Mucosa of gallbladder (tissue), 1 donor: ENCODE measurements at places on chromosomes 11 and 22. TPM values are rescaled to one million over a fixed set of nuclear protein-coding genes. Genes with fewer than 3 reads are reported as not detected.

The ATG13 gene
- total RNA-seq: 91.0 TPM

GRCh38 chr11:117900121-117900648, 23.7 kb upstream of the FXYD6 start:
- DNase-seq: no peak

The SLC5A12 gene
- 0.26 TPM for total RNA-seq

DNA sequence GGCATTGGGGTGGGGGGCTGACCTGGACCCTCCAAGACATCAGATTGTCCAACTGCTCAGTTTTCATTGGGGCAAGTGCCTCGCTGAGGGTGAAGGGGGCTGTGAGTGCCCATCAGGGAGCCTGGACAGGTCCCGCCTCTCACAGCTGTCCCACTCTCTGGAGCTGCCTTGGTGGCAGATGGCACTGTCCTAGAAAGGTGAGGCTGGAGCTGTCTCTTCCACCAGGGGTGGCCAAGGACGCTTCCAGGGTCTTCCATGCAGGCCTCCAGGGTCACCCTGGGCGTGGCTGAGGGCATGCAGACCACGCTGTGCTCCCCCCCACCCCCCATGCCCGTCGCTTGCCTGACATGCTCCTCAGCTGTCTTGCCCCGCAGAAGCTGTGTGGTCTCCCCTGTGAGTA, 53.5 kb upstream of the CCDC188 start:
- no peak for DNase-seq

The KIRREL3 gene
- total RNA-seq: 0.66 TPM

The KRTAP5-8 gene
- total RNA-seq: not detected

DNA sequence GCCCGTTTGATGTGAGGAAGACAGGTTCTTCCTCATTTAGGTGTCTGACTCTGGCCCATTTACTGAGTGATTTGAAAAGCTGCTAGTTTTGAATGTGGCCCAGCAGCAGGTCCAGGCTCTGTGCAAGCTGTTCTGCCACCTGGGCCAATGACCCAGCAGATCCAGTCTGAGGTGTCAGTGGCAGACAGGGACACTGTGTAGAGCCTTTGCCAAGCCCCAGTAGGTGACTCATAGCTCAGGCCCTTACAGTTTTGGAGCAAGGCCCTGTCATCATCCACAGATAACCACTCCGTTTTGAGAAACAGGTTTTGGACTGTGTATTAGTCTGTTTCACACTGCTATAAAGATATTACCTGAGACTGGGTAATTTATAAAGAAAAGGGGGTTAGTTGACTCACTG, 23.9 kb downstream of the TSPAN32 start:
- DNase-seq: peak; percentile 57

- peak; percentile 94 for DNase-seq
Measured at GRCh38 chr22:41697126-41697775, 2.1 kb upstream of the MEI1 start.

The PATE4 gene
- total RNA-seq: not detected

DNA sequence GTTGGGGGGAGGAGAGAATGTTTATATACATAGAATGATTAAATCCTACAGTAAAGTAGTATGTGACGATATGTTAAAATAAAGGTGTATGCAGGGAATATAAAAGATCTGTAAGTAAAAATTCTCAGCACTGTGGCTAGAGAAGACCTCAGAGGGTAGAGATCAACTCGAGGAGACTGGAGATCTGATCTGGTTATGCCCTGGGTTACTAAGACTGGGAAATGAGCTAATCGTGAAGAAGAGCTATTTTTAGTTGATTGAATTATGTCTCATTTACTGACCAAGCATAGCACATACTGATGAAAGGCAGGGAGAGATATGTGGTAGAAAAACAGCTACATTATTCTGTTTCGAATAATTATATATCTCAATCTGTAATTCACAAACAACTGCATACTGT, 42.8 kb upstream of the ALKBH3 start:
- no peak for DNase-seq

- DNase-seq: no peak
Measured at GRCh38 chr22:44795701-44796630, 43.6 kb downstream of the ARHGAP8 start.

DNA sequence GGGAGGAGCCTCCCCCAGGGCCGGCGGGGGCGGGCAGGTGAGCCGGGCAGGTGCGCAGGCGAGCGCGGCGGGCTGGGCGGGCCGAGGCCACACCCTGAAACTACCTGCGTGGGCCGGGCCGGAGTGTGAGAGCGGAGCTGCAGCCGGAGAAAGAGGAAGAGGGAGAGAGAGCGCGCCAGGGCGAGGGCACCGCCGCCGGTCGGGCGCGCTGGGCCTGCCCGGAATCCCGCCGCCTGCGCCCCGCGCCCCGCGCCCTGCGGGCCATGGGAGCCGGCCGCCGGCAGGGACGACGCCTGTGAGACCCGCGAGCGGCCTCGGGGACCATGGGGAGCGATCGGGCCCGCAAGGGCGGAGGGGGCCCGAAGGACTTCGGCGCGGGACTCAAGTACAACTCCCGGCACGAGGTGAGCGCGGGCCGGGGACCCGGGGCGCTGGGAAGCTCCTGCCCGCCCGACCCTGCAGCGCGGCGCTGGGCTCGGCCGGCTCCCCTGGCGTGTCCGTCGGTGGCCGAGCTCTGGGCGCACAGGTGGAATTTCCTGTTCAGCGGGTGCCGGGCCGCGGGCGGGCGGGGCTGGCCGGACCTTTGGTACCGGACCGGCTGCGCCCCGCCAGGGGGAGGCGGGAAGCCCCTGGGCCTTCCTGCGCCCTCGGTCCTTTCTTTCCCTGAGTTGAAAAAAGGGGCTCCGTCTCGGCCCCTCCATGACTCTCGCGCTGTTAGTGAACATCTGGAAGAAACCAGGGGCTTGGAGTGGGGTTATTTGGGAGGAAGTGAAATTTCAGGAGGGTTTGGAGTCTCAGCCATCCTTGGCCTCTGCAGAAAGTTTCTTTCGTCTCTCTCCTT, at the start of gene ST14:
Gene ST14 (plus strand): TSS at position 126 of the 841 bp plus-strand sequence. CDS start 198 bp downstream, at position 324.
- DNase-seq: peak; percentile 66

The C11orf42 gene
- not detected for total RNA-seq

DNA sequence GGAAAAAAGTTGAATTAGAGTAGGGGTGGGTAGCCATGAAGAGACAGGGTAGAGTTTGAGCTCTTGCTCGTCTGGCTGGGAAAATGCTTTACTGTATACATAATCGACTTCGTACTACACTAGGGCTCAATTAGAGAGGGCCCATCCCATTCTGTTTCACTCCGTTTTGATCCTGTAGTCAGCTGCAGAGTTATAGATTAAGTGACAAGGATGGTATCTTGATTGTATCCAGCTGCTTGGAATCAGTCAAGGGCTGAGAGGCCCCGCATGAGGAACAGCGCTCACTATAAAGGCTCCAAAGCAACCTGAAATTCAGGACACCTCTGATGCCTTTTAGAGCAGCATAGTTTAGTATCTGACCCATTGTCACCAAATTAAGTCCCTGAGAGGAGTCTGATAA, 81.6 kb downstream of the ALX4 start:
- no peak for DNase-seq

GRCh38 chr11:69638941-69639681, 1.8 kb upstream of the CCND1 start:
- peak; percentile 93 for DNase-seq

DNA sequence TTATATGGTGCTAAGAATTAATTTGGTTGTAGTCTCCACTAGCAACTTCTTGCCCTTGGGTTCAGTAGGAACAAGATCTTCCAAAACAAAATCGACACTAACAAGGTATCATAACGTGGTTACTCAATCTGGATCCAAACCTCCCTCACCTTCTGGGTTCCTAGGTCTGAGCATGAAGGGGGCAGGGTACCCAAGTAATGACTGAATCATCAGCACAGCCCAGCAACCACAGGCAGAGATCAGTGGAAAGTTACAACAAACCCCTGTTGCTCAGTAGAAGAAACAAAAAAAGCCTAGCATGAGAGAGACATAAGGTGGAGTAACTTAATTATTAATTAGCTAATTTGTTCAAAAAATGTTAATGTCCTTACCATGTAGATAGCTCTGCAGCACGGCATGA, 221.4 kb downstream of the BLID start:
- DNase-seq: no peak

The TIGD3 gene
- total RNA-seq: 0.29 TPM

DNA sequence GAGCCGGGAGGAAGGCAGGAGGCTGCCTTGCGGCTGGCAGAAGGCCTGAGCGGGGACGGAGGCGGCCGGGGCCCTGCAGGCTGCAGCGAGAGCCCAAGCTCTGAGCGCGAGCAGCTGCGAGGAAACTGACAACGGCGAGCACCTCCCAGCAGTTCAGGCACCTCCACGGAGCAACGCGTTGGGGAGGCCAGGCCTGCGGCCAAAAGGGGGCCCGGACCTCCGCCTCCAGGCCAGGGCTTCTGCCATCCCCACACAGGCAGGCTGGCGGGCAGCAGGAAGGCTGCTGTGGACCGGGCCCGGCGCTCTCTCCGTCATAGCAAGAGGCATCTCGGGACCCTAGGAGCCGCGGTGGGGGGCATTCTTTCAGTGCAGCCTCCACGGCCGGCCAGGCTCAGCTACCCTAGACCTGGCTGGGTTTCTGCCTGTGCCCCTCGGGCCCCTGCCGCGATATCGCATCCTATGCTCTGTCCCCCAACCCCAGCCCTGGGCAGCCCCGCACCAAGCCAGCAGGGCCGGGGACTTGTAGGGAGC, 22.9 kb upstream of the SLC22A12 start:
- no peak for DNase-seq

- DNase-seq: no peak
Measured at GRCh38 chr11:75766443-75767227, 1.9 kb upstream of the DGAT2 start.

DNA sequence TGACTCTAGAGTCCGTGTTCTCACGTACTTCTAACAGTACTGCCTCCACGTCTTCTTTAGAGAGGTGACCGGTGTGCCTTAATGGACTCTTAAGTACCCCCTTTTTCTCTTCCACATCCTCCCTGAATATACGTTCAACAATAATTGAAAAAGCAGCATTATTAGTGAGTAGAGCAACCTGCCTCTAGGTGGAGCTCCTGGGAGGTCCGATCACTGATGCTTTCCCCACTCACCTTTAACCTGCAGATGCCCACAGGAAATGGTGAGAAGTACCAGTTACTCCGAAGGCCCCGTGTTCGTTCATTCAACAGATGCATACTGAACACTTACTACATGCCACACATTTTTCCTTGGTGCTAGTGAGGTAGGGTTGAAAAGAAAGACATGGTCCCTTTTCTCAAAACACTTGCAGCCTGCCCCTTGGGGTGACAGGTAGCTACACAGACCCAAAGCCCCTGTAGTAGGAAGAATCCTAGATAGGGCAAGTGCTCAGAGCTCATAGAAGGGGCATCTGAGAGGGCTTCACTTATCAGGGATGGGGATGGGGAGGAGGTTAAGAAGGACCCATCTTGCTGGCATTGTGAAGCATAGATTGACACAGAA, 72.7 kb downstream of the FEZ1 start:
- DNase-seq: no peak

The MACROD1 gene
- 19.3 TPM for total RNA-seq

GRCh38 chr11:27427183-27427980, 45.2 kb downstream of the LGR4 start:
- no peak for DNase-seq

DNA sequence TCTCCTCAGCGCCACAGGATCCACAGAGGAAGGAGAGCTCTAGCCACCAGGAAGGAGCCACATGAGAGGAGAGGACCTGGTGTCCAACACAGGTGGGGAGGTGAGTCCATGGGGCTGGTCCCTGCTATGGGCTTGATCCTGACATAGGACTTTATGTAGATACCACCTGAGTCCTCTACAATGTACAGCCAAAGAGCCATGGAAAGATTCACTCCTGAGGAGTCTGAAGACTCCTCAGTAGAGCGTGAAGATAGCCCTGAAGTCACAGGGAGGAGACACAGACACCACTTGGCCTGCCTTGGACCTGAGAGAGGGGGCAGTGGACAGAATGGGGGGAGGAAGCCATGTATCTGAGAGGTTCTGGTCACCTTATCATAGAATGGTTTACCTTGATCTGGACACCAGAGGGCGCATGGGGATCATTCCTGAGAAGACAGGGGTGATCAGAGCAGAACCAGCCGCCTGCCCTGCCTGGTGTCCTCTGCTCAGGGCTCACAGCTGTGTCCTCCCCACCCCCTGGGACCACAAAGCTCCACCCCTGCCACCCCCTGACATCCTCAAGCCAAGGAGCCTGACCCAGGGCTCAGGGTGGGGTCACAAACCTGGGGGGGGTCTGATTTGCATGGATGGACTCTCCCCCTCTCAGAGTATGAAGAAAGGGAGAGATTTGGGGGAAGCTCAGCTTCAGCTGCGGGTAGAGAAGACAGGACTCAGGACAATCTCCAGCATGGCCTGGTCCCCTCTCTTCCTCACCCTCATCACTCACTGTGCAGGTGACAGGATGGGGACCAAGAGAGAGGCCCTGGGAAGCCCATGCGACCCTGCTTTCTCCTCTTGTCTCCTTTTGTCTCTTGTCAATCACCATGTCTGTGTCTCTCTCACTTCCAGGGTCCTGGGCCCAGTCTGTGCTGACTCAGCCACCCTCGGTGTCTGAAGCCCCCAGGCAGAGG, 77.0 kb downstream of the ZNF280B start:
- DNase-seq: peak; percentile 61

The ANO5 gene
- 10.4 TPM for total RNA-seq

GRCh38 chr11:10556590-10556989, 11.9 kb downstream of the LYVE1 start:
- DNase-seq: no peak

- DNase-seq: no peak
Measured at GRCh38 chr22:23700706-23701105, 9.9 kb downstream of the RGL4 start.

DNA sequence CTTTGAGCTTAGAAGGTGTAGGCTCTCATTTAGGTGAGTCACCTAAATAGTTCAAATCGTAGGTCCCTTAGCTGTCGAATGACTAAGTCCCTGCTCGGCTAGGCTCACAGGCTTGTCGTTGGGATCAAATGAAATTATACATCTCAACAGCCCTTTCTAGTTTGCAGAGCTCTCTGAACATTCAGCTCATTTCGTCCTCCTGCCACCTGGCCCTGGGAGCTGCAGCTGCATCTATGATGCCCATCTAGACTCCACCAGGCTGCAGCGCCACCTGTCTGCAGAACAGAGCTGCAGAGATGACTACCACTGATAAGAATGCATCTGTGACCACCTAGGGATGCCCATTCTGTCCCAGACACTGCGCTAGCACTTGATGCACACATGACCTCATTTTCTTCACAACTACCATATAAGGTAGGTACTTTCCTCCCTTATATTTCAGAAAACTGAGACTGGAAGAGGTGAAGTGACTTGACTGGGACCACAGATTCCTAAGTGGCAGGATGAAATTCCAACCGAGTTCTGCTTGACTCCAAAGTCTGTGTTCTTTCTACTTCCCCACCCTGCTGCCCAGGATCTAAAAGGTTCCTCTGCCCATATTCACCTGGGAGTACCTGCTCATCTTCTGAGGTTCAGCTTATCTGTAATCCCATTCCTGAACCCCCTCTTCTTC, 141.1 kb upstream of the NARS2 start:
- DNase-seq: peak; percentile 33

- no peak for DNase-seq
Measured at GRCh38 chr11:92839450-92839849, 130.0 kb upstream of the MTNR1B start.
